Midbrain (tissue), 1 donor: ENCODE measurements at places on chromosomes 11 and 22.

DNA sequence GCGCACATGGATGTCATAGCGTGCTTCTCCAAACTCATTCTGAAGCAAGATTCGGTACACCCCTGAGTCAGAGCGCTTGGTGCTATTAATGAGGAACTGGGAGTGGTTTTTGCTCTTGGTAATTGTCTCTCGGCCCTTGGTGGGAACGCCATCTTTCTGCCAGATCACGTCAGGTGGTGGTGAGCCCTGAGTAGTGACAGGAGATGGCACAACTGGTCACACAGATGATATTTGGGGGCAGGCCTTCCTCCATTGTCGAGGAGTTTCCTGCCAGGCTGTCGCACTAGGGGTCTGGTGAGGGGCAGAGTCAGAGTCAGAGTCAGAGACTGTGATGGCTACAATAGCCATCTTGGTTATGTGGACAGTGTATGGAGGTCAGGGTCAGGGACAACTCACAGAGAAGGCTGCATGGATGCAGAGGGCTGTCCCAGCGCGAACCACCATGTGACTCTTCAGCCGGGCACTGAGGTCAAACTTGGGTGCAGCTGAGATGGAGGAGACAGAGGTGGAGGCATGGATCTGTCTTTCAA lies 9.3 kb downstream of the TMEM86A start:
- no peak for DNase-seq

DNA sequence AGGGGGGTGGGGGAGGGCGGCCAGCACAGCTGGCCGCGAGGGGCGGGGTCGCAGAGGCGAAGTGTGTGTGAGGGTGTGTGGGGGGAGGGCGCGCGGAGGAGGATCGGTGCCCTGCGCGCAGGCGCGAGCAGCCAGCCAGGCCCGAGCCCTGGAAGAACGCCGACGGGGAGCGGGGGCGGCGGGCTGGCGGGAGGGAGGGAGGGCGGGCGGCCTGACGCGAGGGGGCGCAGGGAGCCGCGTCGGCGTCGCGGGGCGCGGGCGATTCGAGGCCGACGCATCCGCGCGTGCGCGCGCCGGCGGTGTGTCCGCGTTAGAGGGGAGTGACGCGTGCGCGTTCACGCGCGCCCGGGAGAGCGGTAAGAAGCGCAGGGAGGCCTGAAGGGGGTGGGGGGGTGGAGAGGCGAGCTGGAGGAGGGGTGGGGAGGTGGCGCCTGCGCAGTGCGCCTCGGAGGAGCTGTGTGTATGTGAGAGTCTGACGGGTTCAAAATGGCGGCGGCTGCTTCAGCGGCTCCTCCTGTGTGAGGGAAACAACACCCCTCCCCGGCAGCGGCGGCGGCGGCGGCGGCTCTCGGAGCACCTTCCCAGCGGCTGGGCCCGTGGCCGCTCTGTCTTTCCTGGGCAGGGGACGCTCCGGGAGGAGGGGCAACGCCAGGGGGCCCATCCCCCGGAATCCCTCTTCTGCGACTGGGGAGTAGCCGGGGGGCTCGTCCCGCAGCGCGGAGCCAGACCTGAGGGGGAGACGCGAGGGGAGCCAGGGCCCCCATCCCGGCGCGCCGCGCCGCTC lies at the start of gene KDM2A:
Gene KDM2A, plus strand, starts transcription at position 463 of the 784 bp plus-strand sequence. CDS start 2,054 bp downstream, outside the sequence.
- DNase-seq = peak; percentile 98

- no peak for DNase-seq
Measured at GRCh38 chr22:43100225-43100624, 10.3 kb upstream of the BIK start.

DNA sequence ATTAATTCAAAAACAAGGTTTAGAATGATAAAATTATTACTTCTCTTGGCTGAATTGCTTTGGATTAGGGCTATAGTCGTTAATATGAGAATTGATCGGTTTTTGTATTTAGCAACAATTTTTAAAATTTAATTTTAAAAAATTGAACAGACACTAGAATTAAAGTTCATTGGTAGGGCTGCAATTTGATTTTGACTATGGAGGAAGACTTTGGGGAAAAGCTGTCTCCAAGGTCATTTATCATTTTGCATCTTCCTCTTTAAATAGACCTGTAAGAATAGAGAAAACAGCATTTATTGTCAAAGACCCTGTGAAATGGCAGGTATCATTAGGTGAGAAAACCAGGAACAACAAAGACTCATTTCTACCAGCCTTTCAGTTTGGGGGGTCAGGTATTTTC lies at the start of gene OR4S2:
Gene OR4S2, plus strand, starts transcription at position 301 of the 400 bp plus-strand sequence. CDS start 2,577 bp downstream, outside the sequence.
- DNase-seq = no peak

GRCh38 chr11:115806056-115806455 lies 301.8 kb upstream of the CADM1 start:
- no peak for DNase-seq

DNA sequence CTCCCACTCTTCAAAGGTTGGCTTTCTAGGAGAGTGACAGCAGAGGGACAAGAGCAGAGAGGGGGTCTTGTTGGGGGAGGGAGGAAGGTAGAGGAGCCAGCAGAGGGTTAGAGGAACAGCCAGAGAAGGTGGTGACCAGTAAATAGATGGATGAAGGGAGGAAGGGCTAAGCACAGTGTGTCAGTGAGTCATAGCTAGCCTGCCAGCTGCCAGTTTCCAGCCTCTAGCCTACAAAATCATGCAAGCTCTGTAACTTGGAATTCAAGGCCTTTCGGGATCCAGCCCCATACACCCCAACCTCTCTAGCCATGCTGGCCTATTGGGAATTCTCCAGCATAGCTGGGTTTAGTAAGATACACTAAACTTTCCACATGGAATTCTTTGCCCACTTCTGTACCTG lies 147.4 kb upstream of the TEAD1 start:
- no peak for DNase-seq

GRCh38 chr22:39960791-39961746 lies 872 bp downstream of the TMA7B start:
- no peak for DNase-seq

DNA sequence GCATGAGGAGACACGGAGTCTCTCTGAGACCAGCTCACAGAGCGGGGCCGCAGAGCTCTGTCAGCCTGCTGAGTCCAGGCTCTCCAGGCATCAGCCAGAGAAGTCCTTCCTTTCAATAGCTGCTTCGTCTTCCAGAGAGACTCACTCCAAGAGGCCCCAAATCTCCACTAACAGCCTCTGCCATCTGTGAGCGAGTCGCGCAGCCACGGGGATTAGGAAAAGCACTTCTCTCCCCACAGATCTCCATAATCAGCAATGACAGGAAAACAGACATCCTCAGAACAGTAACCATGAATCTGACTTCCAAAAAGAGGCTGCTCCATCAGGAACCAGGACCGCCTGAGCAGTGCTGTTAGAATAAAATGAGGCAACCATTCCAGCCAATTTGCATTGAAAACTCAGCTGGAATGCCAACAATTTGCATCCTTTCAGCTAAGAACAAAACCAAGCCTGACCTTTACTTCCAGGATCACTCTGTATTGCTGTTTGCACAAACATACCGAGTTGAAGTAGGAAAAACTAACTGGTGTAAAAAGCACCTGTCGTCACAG lies 65.4 kb downstream of the SMCO4 start:
- no peak for DNase-seq

DNA sequence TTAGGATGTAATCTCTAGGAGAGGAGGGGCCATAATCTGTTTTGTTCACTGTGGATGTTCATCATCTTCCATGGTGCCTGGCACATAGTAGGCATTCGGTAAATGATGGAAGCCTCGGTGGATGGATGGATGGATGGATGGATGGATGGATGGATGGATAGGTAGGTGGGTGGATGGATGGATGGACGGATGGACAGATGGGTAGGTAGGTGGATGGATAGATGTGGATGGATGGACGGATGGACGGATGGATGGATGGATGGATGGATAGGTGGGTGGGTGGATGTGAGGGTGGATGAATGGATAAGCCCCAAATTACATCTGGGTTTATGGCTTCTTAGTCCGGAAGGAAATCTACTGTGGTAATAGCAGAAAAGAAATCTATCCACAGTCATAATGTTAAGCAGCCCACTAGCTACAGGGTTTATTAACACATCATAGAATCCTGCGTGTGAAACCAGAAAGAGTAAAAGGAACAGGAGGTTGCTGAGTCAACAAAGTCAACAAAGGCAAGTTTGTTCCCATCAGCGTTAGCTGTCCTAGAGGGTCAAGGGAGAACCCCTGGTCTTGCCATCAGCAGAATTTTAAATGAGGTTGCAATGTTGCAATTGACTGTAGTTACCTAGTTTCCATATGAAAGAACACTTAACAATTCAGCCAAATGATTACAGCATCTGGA lies 82.8 kb downstream of the C11orf91 start:
- DNase-seq = no peak

DNA sequence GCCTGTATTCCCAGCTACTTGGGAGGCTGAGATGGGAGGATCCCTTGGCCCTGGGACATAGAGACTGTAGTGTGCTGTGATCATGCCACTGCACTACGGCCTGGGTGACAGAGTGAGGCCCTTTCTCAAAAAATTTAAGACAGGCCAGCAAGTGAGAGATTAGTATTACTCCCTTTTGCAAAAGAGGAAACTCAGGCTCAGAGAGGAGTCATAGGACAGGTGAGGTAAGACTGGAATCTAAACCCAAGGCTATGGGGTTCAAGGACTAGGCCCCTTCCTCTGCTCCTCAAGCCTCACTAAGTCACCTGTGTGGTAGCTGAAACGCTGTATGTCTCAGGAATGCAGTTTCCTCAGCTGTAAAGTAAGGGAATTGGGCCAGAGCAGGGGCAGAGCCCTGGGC lies 1.6 kb upstream of the P2RY2 start:
- no peak for DNase-seq

- DNase-seq = no peak
Measured at GRCh38 chr22:38867471-38868285, 4.3 kb downstream of the CBX6 start.

GRCh38 chr11:61908730-61909316 lies 8.5 kb downstream of the RAB3IL1 start:
- peak; percentile 18 for DNase-seq

DNA sequence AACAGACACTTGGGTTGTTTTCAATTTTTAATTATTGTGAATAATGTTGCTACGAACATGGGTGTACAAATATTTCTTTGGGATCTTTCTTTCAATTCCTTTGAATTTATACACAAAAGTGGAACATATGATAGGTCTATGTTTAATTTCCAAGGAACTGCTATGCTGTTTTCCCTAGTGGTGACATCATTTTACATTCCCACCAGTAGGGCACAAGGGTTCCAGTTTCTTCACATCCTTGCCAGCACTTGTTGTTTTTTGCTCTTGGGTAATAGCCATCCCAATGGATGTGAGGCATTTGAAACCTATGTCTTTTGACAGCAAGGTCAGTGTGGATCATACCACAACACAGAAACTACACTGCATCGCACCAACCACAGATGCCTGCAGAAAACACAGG lies 41.8 kb upstream of the SCN3B start:
- no peak for DNase-seq

GRCh38 chr11:117731722-117732290 lies 65.2 kb downstream of the DSCAML1 start:
- DNase-seq = no peak

- DNase-seq = no peak
Measured at GRCh38 chr11:22677153-22677903, 10.9 kb downstream of the GAS2 start.

DNA sequence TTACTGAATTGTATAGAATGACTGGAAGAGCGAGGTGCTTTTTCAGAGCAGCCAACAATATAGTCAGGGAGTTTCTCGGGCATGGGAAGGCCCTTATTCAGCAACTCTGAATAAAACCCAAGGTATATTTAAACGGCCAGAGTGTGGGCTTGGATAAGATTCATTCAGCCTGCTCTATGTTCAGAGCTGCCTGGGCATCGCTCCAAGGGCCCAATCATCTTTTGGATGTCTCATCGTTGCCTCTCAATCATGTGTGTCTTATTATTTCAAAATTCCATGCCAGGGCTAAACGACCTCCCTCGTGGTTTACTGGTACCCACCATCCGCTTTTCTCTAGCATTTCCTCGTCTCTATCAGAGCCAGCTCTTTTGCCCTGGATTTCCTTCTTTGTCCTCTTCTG lies 19.5 kb upstream of the NTM start:
- DNase-seq = no peak

- no peak for DNase-seq
Measured at GRCh38 chr11:130123414-130124040, 36.1 kb upstream of the ST14 start.

- no peak for DNase-seq
Measured at GRCh38 chr11:121067453-121067852, 33.6 kb upstream of the TECTA start.

- DNase-seq = no peak
Measured at GRCh38 chr22:30240541-30241417, 5.8 kb downstream of the LIF start.

DNA sequence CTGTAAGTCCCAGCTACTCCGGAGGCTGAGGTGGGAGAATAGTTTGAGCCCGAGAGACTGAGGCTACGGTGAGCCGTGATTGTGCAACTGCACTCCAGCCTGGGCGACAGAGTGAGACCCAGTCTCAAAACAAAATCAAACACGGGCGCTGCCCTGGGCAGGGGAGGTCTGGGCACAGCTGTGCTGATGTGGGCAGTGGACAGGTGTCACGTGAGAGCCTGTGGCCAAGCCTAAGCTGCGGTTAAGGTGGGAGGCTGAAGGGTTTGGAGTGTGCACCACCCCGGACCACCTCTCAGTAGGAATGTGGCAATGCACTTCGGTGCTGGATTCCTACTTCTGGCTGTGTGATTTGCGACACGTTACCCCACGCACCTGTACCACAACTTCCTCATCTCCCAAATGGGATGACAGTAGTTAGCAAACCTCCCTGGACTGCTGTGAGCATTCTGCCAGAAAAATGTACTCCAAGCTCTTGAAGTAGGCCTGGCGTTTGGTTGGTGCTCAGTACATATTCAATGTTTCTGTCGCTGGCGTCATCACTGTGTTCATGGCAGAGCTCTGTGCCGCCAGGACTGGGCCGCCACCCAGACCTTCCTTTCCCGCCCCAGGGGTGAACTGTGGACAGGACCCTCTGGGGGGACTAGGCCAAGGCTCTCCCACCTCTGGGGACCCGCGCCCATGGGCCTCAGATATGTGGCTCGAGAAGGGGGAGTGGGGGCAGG lies 807 bp upstream of the ZNF74 start:
- no peak for DNase-seq

- DNase-seq = no peak
Measured at GRCh38 chr11:71446150-71446549, 2.0 kb downstream of the DHCR7 start.

DNA sequence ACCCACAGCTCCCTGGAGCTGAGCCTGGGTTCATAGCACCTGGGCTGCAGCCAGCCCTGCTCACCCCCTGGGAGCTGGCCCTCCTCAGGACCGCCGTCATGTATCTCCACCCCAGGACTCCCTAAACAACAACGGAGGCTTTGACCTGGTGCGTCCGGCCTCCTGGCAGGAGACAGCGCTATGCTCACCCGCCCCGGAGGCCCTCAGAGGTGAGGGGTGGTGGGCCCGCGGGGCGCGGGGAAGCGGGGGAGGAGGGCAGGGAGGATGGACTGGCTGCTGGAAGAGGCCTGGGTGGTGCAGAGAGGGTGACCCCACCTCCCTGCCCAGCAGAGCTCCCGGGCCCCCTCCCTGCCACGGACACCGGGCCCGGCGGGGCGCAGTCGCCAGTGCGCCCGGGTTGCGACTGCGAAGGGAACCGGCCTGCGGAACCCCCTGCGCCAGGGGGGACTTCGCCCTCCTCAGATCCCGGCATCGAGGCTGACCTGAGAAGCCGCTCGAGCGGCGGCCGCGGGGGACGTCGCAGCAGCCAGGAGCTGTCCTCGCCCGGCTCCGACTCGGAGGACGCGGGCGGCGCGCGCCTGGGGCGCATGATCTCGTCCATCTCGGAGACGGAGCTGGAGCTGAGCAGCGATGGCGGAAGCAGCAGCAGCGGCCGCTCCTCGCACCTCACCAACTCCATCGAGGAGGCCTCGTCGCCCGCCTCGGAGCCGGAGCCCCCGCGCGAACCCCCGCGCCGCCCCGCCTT lies 3.1 kb downstream of the MAPK8IP2 start:
- DNase-seq = no peak

- DNase-seq = no peak
Measured at GRCh38 chr11:123454060-123454651, 24.1 kb downstream of the GRAMD1B start.

GRCh38 chr11:128201801-128202200 lies 385.6 kb downstream of the ETS1 start:
- no peak for DNase-seq
